ENCODE measurements at places on chromosomes 16 and 17.

- DNase-seq = no peak
Measured at GRCh38 chr16:83458612-83459011, 349.2 kb upstream of the HSBP1 start.

DNA sequence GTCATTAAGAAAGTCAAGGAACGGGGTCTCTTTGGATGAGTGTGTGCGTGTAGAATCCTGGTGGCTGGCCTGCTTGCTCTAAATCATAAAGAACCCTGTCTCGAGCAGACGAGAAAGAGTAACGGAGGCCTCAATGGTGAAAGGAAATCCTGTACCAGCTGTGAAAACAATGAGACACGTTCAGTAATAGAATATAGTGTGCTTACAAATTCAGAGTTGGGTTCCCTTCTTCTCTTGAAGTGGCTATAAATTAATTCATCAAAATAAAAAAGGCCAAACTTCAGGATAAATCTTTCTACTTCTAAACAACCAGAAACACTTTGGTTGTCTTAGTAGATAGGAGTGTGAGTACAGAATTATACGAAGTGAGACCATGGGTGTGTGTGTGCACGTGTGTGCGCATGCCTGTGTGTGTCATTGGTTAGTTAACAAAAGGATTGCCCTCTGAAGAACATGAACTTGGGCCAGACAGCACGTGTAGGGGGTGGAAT lies 48.5 kb downstream of the WWOX start:
- DNase-seq = no peak

DNA sequence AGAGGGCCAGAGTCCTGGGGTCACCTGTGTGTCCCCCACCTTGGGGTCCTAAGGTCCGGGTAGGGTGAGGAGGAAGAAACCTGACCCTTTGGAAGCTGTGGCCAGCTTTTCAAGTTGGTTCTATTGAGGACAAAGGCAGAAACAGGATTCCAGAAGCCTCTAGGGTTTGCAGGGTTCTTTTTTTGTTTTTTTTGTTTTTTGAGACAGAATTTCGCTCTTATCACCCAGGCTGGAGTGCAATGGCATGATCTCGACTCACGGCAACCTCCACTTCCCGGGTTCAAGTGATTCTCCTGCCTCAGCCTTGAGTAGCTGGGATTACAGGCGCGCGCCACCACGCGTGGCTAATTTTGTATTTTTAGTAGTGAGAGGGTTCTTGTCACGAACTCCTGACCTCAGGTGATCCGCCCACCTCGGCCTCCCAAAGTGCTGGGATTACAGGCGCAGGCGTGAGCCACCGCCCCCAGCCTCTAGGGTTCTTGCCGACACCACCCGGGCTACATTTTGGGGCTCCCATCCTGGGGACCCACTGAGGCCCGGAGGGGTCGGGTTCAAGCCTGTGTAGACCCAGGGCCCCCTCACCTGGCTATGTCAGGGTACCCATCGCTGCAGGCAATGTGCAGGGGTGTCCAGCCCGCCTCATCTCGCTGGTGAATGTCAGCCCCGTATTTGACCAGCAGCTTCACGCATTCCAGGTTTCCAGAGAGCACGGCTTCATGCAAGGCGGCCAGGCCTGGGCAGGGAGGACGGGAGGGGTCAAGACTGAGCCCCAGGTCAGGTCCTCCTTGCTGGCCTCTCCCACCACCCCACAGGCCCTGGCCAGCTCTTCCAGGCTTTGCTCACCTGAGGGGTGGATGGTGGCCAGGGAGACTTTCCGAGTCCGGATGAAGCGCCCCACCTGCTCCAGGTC lies 674 bp downstream of the PPP1R27 start:
- no peak for DNase-seq

- no peak for DNase-seq
Measured at GRCh38 chr17:74768069-74768762, 7.9 kb downstream of the NAT9 start.

DNA sequence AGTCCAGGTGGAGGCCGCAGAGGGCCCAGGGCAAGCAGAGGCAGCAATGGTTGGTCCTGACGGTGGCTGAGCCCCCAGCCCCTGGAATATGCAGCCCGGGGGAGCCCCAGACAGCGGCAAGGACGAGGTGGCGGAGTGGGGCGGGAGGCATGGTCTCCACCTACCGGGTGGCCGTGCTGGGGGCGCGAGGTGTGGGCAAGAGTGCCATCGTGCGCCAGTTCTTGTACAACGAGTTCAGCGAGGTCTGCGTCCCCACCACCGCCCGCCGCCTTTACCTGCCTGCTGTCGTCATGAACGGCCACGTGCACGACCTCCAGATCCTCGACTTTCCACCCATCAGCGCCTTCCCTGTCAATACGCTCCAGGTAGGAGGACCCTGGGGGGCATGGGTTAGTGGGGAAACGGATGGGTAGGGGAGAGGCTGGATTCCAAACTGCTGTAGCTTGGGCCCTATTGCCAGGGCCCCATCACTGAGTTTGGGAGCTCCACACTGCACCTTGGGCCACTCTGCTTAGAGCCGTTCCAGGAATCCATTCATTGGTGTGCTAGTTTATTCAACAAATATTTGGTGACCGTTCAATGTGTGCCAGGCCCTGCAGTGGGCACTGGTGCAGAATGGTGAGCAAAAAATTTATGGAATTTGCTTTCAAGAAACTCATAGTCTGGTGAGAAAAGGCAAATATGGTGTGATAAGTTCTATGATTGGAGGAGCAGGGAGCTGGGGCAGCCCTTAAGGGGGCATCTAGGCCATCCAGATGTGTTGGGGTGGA lies 3.8 kb downstream of the RASL10B start:
- DNase-seq = no peak

DNA sequence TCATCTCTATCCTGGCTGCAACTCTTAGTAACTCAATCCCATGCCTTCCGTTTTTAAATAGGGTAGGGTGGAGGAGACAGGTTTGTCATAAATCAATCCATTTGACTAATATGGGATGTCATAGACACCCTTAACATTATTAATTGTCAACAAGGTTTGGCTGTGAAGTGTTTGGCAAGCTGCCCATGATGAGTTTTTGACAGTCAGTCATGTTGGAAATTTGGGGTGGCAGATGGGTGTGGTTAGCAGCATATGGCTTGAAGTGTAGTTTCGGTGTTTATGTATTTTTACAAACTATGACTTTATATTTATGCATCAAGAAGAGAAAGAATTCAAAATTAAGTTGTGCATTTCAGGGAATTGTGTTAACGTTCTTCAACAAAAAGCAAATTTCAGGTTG lies 221.8 kb upstream of the CDH5 start:
- no peak for DNase-seq

DNA sequence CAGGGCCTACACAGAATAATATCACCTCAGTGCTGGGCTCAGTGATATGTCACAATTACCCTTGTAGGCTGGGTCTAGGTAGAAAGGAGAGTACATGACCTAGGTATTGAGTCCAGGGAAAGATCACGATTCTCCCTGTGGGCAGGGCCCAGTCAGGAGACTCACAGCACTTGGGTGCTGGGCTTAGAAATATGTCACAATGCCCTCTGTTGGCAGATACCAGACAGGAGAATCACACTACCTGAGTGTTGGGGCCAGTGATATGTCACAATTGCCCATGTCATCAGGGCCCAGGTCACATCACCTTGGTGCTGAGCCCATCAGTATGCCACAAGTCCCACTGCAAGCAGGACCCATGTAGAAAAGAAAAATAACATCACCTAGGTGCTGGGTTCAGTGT lies 2105.5 kb downstream of the TP53TG3F start:
- no peak for DNase-seq

DNA sequence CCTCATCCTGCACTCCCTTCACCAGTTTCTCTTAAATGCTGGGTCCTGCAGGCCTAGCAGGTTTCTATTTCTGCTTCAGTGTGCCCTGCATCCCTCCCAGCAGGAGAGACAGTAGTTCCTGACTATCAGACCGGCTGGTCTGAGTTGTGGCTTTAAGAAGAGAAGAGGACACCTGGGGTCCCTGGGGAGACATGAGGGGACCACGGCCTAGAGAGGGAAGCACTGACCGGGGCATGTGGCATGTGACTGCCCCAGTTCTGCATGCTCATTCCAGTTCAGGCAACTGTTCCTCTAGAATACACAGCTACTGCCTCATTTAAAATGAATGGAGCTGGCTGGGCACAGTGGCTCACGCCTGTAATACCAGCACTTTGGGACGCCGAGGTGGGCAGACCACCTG lies 61.3 kb downstream of the GPRC5B start:
- no peak for DNase-seq

GRCh38 chr17:31549121-31549524 lies 157.6 kb downstream of the RAB11FIP4 start:
- no peak for DNase-seq

GRCh38 chr16:79950932-79951719 lies 350.6 kb upstream of the MAF start:
- DNase-seq = no peak

- DNase-seq = no peak
Measured at GRCh38 chr16:12258861-12259645, 282.5 kb downstream of the SNX29 start.

- DNase-seq = peak; percentile 47
Measured at GRCh38 chr16:57606847-57607501, 21.5 kb upstream of the ADGRG1 start.

DNA sequence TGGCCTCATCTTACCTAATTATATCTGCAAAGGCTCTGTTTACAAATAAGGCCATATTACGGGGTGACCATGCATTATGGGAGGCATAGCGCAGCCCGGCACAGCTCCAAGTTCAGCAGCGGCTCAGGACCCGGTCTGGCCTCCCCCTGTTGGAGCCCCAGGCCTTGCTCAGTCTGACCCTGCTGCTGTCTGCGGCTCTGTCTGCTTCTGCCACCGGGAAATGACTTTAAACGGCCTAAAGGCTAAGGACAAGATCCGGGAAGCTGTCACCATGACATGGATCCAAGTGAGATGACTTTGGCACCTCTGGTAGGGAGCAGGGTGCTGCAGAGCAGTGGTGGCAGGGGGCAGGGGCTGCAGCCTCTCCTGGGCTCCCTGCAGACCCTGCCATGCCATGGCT lies 140.6 kb upstream of the GSE1 start:
- DNase-seq = no peak

DNA sequence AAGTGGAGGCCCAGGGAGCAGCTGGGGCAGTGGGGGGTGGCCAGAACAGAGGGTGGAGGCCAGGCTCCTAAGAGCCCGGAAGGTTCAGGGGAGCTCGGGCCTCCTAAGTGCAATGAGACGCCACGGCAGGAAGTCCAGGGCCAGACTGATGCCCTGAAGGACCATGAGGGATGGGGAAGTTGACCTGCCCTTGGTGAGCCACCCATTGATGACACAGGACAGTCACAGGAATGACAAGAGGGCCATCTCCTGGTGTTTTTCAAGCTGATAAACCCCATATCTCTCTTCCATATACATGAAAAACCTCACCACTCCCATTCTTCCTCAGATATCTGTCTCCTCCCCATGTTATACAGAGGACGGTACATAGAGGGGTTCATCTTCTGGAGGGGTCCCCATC lies 5.8 kb upstream of the MRPL58 start:
- DNase-seq = no peak

DNA sequence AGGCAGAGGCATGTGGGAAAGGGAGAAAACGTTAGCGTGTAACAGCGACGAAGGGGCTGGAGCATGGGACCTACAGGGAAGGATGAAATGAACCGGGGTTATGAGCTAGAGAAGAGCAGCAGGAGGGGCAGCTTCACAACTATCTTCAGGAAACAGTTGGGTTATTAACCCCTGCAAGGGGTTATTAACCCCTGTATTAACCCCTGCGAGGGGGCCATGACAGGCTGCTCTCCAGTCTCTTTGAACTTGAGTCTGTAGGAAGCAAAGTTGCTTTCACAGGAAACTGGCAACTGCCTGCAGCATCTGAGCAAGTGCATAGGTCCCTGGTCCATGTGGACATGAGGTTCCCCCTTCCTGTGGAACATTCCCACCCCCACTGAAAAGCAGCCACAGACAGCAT lies 119.2 kb upstream of the CRHR1 start:
- DNase-seq = no peak

- no peak for DNase-seq
Measured at GRCh38 chr17:77869665-77870132, 88.8 kb upstream of the TNRC6C start.

DNA sequence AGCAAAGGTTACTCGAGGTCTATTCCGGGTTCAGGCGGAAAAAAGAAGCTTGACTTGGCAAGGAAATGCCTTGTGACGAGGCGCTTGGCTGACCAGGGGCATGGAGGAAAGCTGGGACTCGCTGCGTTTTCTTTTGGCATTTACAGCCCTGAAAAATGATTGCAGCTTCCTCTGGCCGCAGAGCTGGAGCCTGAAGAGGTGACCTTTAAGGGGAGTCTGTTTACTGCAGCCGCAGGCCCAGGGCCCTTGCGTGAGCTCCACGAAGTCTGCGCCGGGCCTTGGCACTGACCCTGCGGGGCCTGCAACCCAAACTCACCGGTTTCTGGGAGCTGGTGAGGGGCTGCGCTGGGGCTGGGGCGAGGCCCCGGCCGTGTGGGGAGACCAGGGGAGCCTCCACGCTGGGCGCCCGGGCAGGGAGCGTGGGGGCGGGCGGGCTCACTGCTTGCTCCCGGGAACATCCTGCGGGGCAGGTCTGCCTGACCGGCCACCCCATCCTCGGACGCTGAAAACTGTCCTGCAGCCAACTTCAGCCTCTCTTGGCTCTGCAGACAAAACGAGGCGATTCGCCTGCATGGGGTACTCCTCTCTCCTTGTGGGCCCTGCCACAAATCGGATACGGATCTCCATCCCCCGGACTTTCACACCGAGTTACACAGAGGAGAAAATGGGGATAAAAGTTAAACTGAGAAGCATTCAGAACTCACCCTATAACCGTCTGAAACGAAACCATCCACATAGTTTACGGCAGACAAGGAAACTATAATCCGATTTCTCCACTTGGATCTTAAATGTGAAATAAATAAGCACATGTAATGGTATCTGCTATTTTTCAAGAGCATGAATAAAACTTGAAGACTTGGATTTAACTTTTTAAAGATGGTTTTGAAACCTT lies 206.3 kb upstream of the FOXF1 start:
- no peak for DNase-seq

GRCh38 chr16:87074641-87075318 lies 242.4 kb downstream of the C16orf95 start:
- no peak for DNase-seq

GRCh38 chr16:75106351-75107274 lies 10.0 kb downstream of the LDHD start:
- no peak for DNase-seq

- DNase-seq = no peak
Measured at GRCh38 chr17:43816336-43817320, 16.3 kb downstream of the MPP3 start.

- DNase-seq = no peak
Measured at GRCh38 chr17:1228781-1229348, 41.4 kb upstream of the BHLHA9 start.
